GM04504 (cell line): ENCODE measurements at places on chromosomes 6 and 20.

- DNase-seq: no peak
Observed at GRCh38 chr6:104322841-104323240, 536.9 kb downstream of the HACE1 start.

- no peak for DNase-seq
Observed at GRCh38 chr6:139285590-139285989, 6.2 kb downstream of the TXLNB start.

GRCh38 chr6:157443066-157443800, 62.2 kb downstream of the ZDHHC14 start:
- peak; percentile 50 for DNase-seq

- DNase-seq: no peak
Observed at GRCh38 chr6:56771189-56771588, 128.5 kb upstream of the DST start.

DNA sequence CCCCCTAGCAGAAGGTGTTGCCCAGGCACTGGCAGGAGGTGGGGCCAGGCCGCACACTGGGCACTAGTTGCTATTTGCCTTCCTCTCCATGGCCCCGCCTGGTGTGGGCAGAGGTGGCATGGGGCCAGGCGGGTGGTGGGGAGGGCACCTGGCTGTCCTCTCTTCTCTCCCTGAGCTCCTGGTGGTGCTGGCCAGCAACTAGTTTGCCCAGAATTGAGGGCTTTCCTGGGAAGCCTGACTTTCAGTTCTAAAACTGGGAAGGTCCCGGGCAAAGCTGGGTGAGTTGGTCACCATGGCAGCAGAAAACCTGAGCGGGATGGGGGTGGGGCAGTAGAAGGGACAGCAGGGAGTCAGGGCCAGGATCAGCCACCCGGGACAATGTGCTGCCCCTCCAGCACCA, 48.2 kb downstream of the RBM38 start:
- DNase-seq: no peak

DNA sequence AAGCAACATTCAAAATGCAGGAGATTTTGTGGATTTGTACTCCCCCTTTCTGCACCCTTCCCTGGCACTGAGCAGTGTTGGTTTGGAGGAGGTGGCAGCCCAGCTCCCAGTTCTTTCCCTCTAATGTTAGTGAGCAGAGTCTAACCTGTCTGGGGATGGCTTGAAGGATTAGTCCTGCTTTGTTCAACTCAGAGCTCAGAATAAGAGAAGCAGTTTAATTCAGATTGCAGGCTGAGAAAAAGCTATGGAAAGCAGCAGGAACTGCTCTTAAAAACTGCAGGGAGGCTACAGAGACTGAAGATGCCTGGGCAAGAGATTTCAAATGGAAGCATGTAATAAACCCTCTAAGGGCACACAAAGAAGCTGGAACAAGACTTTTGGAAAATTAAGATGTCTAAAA, 223.4 kb upstream of the GGTLC1 start:
- no peak for DNase-seq

DNA sequence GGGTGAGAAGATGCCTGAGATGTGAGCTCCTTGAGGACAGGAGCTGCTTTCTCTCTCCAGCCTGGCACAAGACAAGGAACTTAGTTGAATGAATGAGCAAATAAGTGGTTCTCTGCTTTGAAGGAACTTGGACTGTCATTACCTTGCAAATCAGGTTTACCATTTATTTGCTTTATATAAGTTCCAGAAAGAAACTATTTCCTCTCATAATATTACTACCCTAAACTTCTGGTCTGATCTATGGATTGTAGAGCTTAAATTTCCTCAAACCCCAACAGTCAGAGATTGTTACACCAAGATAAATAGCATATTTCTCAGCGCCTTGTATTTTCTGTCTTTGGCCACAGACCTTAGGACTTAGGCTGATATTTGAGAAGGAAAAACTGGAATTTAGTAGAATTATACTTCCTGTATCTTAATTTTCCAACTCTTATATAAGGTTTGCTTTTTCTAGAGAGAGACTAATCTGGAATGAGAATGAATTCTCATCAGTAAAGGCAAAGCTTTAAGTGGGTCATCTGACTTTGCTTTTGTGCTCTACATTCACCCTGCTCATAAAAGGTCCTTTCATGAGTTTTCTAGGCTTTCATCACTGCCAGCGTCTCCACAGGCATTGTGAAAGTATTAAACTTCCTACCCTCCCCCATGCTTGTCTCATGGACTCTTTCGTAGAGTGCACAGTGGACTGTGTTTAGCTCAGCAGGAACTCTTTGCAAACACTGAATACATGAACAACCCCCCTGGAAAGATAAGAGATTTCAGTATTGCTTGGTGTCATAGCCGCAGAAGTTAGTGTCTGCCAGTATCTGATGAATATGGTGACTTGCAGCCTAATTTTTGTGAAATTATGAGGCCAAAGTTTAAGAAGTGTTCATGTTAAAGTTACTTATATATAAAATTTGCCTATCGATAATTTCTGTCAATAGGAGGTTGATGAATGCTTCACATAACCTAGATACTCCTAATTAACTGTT, 74.0 kb downstream of the PTPRA start:
- DNase-seq: no peak

DNA sequence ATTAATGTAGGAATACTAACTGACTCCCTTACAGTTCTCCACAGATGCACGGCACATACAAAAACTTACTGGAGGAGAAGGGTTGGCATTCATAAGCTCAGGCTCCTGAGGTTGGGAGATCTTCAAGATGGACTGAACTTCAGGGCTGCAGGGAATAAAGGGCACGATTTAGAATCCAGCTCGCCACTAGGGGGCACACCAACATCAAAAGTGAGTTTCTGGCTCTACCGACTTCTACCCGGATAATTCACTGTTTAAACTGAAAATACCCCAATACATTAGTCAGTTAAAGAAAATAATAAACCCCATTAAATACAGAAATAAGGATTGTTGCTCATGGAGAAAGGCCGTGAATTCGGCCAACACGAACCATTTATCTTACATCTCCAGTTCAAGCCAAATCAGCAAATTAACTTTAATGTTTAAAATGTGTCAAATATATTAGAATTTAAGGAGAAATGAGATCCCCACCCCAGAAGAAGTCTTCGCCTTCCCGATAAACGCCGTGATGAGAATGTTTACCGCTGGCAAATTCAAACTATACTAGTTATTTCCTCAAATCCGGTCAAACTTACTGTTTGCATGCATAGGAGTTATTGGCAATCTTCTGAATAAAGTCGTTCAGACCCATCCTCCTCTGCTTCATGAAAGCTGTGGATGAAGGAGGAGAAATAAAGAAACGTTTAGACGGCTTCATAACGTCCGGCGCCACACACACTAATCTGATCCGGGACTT, 121.7 kb upstream of the SLC2A12 start:
- DNase-seq: peak; percentile 73

- no peak for DNase-seq
Observed at GRCh38 chr20:64193058-64193457, 28.8 kb downstream of the MYT1 start.

DNA sequence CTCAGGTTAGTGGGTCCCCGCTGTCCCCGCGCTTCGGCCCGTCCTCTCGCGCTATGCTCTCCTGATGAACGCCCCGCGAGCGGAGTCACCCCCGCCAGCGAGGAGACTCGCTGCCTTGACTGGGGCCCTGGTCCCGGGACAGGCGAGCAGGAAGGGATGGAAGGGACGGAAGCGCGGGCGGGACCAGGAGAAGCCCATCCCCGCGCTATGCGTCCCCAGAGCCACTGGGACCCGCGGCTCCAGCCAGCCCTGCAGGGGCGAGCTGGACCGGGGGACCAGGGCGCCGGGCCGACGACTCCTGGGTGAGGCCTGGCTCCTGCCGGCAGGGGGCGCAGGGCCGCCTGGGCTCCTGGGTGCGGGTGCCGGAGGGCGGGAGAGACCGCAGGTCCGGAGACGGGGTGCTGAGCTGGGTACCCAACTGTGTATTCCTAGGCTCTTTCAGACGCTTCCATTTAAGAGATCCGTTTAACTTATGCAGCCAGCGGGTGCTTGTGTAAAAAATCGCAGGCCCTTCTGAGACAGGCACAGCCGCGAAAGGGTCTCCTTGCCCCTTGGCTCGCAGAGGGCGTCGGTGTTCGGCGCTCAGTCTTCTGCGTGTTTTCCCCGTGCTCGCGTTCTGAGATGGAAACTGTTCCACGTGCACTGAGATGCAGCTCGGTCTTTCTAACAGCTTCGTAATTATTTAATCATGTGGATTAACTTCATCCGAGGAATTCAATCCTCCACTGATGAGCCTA, 580 bp upstream of the SYCP2 start:
- DNase-seq: peak; percentile 52

DNA sequence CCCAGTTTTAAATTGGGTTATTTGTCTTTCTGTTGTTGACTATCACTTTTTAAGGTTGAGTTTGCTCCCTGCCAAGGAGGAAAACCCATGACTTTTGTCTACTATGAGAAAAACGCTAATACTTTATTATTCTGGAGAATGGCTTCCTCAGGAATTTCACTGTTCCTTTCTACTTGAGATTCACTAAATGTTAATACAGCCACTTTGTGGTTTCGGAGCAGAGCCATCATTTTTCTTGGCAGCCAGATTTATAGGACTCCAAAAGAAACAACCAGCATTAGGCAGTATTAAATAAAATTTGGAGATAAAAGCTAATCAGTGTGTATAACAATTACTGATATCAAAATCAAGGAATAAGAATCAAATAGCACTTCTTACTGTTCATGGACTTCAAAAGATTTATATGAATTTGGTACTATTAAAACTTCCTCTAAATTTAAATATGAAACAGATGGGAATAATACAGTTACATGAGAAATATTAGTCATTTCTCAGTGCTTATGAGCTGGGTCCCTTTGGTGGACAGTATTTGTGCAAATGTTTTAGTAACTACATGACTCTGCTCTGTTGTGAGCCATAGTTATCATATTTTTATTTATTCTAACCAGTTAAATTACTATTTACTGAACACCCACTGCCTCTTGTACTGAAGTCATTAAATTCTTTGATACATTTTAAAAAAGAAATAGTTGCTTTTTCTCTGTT, 64.1 kb upstream of the FBXO30 start:
- DNase-seq: no peak

GRCh38 chr6:66189915-66190314, 482.9 kb upstream of the EYS start:
- DNase-seq: no peak

- DNase-seq: no peak
Observed at GRCh38 chr20:63416631-63417030, 55.5 kb upstream of the CHRNA4 start.

GRCh38 chr6:39102071-39102820, 12.7 kb downstream of the SAYSD1 start:
- no peak for DNase-seq

DNA sequence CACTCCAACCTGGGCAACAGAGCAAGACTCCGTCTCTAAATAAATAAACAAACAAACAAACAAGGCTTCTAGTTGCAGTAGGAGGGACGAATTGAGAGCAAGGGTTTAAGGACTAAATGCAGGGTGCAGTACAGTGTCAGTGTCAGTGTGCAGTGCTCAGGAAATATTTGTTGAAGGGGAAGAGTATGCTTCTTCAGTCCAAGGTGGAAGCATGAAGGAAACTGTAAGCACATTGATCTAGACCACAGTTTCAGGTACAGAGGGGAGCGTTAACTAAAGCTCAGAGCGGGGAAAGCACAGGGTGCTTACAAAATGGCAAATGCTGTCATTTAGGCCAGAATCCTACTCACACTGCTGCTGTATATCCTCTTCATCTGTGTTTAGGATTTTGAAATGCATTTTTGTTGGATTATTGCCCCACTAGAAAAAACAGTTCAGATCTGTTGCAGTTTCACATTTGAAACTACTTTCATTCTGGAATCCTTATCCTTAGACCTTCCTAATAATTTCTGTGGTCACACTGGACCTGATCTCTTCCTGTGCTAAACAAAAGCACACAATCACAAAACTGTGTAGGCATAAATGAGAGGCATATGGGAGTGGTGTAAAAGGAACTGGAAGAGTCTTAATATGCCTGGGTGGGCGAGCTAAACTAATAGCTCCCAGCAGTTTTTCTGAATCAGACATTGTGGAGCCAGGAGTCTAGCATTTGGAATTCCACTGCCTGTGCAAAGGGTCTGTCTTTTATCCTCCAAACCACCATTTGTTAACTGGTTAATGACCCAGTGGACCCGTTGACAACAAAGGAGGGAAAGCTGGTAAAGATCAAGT, 41.4 kb downstream of the CBFA2T2 start:
- DNase-seq: no peak

DNA sequence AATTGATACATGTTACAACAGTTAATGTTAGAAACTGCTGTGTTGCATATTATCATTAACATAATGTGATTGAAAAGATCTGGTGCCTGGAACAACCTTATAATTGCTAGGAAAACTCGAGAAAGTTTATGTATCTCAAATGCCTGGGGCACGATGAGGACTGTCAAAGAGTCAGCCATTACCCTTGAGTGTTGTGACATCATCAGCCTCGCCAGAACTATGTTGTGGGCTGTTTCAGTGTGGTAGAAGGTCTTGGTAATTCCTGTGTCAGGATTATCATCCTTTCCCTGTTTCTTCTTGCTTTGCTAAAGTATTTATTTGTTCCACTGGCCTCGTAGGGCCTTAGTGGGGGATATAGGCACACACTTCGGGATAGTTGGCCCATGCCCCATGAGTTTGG, 185.1 kb downstream of the DTNBP1 start:
- DNase-seq: no peak

- no peak for DNase-seq
Observed at GRCh38 chr6:127096167-127096566, 22.3 kb upstream of the RSPO3 start.

GRCh38 chr20:56433880-56434255, 21.8 kb downstream of the CASS4 start:
- DNase-seq: peak; percentile 82

DNA sequence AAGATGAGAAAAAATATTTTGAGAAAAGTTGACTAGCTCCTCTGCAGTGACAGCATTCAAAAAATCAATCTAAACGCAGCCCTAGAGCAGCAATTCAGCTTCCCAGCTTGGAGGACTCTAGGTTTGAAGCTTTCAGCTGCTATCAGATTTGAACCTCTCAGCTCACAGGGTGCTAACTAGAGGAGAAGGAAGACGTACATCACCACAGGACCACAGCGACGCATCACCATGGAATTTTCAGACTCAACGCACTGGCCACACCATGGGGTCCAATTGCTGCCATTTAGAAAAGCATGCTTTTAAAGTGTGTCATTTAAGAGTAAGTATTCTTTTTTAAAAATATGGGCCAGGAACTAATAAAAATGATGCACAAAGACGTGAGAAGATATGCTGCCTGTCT, 45.0 kb upstream of the FUCA2 start:
- DNase-seq: peak; percentile 89

- DNase-seq: no peak
Observed at GRCh38 chr20:37839432-37839827, 63.5 kb upstream of the VSTM2L start.

DNA sequence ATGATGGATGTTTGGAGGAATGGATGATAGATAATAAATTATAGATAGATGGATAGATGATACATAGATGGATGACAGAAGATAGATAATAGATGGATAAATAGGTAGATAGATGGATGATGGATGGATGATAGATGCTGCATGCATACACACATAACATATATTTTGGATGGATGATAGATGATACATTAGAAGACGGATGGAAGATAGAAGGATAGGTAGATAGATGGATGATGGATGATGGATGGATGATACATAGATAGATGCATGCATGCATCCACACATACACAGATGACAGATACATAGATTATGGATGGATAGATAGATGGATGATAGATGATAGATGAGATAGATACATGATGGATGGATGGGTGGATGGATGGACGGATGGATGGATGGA, 387.8 kb downstream of the TAF4 start:
- no peak for DNase-seq
